Stimulated activated naive CD4-positive, alpha-beta T cell (primary cell): ENCODE measurements at places on chromosomes 12 and 14.

DNA sequence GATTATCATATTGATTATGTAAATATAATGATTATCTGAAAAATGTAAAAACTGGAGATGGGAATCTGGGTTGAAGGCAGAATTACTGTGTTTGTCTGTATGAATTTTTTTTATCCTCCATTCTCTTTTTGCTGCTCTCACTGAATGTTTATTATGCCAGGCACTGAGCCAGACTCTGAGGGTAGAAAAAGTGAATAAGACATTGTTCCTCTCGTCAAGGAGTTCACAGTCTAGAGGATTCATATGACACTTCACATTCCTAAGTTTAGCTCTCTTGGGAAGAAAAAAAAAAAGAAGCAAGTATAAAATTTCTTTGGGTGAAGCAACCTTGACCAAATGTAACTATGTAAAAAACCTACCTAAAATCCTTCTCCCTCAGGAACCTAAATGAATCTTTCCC is 120.9 kb upstream of the LMO3 start:
- no peak for DNase-seq

DNA sequence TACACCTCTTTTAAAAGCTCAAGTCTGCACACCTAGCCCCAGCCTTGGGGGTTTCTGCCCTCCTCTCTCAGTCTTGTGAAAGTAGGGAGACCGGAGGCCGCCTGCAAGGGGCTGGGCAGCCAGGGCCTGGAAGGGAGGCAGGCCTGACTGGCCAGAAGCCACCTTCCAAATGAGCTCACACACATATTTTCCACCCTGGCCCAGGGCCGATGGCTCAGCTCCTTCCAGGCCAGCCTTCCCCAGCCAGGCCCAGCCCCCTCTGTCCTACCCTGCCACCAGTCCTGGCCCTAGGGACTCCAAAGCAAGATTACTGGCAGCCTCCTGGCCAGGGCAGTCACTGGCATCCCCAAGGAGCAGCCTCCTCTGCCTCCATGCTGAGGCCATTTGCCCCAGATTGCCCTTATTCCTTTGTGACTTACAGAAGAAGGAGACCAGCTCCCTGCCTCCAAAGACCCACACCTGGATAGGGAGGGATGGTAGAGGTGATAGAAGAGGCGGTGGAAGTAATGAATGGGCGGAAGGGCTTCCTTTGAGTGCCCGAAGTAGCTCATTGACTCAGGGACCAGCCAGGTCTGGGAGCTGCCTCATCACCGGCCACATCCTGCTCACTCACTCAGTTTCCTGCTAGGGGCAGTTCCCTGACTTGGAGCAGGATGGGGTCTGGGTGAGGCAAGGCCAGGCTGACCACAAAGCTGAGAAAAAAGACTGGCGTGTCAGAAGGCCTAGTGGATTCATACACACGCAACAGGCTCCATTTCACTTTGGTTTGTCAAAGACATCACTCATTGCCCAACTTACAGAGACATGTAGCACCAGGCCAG is 14.8 kb downstream of the MMP14 start:
- no peak for DNase-seq

DNA sequence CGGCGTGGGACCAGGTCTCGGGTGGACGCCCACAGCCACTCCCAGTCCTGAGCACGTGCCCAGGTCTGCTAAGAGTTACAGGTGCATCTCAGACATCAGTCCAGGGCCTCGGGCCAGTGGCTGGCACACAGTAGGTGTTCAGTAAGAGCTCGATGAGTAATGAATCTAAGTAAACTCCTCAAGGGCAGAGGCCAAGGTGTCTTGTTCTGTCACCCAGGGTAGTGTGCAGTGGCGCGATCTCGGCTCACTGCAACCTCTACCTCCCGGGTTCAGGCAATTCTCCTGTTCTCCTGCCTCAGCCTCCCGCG is 11.2 kb downstream of the TTC7B start:
- no peak for DNase-seq

DNA sequence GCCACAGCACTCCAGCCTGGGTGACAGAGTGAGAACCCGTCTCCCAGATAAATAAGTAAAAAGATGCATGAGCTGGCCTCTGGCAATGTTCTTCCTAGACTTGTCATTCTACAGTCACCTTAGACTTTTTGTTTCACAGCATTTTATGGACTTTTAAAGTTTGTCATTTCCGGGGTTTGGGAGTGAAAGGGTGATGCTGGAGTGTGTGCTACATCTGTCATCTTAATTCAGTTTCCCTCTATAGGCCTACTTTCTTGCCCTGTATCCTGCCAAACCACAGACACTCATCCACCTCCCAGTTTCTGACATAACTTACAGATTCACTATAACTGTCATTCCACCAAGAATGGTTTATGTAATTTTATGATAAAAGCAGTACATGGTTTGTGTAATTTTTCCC is 166.7 kb upstream of the PARP11 start:
- DNase-seq, result no peak

- DNase-seq, result no peak
Observed at GRCh38 chr12:72207486-72208409, 64.4 kb upstream of the TRHDE start.

DNA sequence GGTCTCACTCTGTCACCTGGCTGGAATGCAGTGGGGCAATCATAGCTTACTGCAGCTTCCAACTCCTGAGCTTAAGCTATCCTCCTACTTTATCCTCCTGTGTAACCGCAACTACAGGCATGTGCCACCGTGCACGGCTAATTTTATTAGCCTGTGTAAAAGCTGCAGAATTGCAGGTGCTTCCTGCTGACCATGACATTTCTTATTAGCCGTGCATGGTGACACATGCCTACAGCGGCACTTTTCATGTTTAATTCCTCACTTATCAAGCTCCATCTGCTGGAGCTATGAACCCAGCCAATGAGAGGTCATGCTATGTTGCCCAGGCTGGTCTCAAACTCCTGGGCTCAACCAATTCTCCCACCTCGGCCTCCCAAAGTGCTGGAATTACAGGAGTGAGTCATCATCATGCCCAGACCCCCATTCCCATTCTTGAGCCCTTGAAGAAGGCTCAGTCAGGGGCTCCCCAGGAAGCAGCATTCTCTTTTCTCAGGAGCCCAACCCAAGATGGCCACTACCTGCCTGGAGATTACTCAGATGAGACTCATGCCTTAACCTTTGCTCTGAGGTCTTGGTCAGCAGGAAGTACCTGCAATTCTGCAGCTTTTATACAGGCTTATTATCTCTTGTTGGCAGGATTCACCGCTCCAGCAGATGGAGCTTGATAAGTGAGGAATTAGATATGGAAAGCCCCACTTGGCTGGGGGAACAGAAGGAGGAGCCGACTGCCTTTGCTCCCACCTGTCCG is 503.2 kb downstream of the MED13L start:
- DNase-seq, result no peak

DNA sequence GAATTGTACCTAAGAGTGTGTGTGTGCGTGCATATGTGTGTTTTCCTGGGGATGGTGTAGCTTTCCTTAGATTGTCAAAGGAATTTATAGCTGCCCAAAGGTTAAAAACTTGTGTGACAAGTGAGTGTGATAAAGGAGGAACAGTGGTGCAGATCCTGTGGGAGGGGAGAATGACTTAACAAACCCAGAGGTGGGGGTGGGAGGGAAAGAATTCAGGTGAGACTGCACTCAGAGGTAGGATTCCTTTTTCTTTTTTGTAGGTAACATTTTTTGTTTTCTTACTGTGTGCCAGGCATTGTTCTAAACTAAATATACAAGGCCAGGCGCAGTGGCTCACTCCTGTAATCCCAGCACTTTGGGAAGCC is 45.3 kb upstream of the SINHCAF start:
- no peak for DNase-seq

GRCh38 chr14:50758305-50758704 is 72.7 kb downstream of the NIN start:
- no peak for DNase-seq

GRCh38 chr12:114697741-114698565 is 14.0 kb upstream of the TBX3 start:
- no peak for DNase-seq

- DNase-seq, result no peak
Observed at GRCh38 chr12:99019798-99020197, 374.7 kb downstream of the APAF1 start.

- no peak for DNase-seq
Observed at GRCh38 chr14:71142375-71143038, 235.2 kb downstream of the PCNX1 start.

GRCh38 chr12:110244829-110245228 is 36.2 kb upstream of the ATP2A2 start:
- no peak for DNase-seq

GRCh38 chr12:116692605-116693004 is 45.3 kb downstream of the SPRING1 start:
- no peak for DNase-seq

- DNase-seq, result peak; percentile 49
Observed at GRCh38 chr12:68175557-68176061, 16.1 kb upstream of the IFNG start.

DNA sequence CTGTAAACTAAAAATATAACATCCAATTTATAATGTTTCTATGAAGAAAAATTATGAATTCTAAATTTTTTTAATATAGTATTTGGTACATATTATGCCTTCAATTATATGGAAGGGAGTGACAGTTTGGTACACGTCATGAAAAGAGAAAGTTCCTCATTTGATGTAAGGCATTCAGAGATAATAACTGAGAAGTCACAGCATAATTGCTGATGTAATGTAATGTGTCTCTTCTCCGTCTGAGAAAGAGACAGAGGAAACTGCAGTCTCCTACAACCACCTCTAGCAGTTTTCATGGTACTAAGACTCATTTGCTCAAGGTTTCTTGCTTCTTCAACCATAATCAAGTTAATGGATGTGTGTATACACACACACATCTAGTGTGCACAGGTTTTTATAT is 2.3 kb upstream of the CD69 start:
- peak; percentile 51 for DNase-seq

DNA sequence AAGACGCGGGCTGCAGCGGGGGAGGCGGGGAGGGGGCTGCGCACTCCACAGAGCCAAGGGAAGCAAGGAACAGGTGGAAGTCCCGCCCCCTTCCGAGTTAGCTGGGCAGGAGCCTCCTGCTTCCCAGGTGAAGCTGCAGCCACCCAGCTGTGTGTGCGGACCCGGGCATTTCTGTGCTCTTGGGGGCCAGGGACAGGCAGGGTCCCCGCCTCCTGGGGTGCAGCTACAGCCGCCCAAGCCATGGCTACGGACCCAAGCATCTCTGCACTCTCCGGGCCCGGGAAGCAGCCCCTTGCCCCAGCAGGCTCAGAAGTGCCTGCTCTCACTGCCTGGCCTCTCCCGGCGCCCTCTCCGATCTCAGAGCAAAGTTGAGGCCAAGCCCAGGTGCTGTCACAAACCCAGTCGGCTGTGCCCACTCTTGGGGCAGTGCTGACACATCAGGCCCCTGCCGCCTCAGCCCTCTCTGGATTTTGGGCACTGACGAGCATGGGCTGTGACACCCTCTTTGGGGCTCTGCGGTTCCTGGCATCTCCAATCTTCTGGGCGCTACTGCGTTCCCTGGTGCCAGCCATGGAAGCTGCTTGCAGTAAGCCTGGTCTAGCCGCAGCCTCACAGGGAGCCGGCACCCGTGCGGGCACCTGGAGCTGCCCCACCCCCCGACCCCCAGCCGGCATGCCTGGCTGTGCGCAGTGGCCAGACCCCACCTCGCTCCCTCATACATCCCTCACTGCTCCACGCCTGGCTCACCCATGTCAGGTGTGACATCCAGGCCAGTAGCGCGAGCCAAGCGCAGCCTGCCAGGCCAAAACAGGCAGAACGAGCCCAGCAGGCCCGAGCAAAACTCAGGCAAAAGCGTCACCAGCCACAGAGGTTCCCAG is 8.5 kb upstream of the MGAT4C start:
- no peak for DNase-seq

GRCh38 chr12:3550839-3551238 is 59.8 kb downstream of the PRMT8 start:
- no peak for DNase-seq

GRCh38 chr12:45669093-45669492 is 60.4 kb upstream of the ARID2 start:
- no peak for DNase-seq

- DNase-seq, result no peak
Observed at GRCh38 chr12:58139894-58140293, 198.5 kb downstream of the ATP23 start.

DNA sequence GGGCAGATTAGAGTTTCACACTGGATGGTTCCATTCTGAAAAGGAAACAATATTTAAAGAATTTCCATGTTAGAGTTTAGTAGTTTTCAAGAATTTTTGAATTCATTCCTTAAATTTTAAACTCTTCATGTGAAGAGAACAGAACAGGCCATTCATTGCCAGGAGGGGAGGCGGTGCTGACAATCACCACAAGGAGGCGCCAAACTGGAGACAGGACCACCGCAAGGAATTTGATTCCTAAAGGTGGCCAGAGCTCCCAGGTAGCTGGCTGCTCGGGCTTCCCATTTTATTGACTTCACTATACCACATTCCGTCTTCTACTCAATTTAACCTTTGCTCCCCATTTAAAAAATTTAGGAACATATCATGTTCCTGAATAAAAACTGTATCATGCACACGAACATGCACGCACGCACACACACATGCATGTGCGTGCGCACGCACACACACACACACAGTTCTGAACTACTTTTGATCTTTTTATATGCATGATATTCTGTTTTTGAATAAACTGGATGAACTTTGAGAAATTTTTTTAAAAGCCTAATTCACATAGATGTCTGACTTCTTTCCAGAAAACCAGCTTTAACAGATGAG is 101.2 kb downstream of the NELL2 start:
- DNase-seq, result peak; percentile 55

DNA sequence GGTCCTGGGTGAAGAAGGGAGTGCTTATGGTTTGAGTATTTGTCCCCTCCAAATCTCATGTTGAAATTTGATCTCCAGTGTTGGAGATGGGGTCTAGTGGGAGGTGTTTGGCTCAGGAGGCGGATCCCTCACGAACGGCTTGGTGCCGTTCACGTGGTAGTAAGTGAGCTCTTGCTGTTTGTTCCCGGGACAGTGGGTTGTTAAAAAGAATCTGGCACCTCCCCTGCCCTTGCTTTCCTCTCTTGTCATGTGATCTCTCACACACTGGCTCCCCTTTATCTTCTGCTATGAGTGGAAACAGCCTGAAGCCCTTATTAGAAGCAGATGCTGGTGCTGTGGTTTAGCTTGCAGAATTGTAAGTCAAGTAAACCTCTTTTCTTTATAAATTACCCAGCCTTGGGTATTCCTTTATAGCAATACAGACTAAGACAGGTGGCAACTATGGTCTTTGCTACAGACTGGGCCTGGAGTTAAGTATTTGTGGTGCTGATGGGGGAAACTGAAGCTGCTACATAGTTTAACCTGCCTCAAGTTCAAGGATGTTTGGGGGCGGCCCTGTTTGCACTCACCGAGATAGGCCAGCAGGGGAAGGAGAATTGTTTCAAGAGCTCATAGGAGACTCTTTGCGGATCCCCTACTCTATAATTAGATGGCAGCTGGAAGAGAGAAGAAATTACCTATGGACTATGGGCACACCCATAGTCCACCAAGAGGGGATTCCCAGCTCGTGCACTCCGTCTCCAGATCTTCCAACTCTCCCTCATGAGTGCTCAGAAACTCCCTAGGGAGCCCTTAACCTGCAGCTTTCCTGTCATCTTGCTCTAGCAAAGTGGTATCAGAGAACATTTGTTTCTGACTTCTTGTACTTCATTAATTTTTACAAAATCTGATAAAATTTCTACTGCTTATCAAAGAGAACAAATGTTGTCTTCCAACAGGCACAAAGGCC is 164.6 kb downstream of the SLC15A5 start:
- no peak for DNase-seq
